Stimulated activated CD4-positive, alpha-beta T cell treated with anti-CD3 and anti-CD28 coated beads, Interleukin-2, amount 100 ng/mL, for 24 hours (primary cell): ENCODE measurements at places on chromosomes 6 and 20.

- DNase-seq, result no peak
Measured at GRCh38 chr20:63967330-63968135, 2.2 kb downstream of the ZNF512B start.

DNA sequence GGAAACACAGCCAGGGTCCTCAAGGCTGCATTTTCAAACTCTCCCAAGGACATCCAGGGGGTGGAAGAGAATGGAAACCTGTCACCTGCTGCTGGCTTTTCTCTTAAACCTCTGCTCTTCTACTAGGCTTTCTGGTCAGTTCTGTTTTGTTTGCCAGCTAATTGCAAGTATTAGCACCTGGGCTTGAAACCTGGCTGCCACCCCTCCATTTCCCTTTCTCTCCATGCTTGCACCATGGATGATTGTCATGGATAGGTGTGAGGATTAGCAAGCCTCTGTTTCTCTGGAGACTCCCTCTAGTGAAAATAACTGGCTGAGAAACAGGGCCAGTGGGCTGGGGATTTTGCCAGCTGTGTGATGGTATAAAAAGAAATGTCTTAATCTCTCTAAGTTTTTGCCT lies 33.0 kb upstream of the GPR6 start:
- DNase-seq, result no peak

GRCh38 chr6:156337801-156338200 lies 439.4 kb upstream of the ARID1B start:
- no peak for DNase-seq

DNA sequence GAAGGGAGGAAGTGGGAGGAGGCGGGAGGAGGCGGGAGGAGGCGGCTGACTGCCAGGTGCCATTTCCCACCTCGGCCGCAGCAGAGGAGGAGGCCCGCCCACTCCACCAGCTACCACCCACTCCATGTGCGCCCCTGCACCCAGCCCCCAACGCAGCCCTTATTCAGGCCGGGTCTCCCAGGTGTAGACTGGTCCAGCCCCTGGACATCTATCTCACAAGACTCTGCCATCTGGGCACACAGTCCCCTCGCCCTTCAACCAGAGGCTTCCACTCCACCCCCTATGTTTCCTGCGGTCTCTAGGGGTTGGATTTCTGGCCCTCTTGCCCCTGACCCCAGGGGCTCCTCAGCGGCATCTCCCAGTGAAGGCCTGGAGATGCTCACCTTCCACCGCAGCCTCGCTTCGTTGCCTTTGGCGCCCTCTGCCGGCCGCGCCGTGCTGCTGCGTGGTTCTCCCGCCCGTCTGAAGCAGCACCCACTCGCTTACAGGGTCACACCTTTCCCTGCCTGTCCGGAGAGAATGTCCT lies 32.6 kb upstream of the FAM83D start:
- peak; percentile 85 for DNase-seq

DNA sequence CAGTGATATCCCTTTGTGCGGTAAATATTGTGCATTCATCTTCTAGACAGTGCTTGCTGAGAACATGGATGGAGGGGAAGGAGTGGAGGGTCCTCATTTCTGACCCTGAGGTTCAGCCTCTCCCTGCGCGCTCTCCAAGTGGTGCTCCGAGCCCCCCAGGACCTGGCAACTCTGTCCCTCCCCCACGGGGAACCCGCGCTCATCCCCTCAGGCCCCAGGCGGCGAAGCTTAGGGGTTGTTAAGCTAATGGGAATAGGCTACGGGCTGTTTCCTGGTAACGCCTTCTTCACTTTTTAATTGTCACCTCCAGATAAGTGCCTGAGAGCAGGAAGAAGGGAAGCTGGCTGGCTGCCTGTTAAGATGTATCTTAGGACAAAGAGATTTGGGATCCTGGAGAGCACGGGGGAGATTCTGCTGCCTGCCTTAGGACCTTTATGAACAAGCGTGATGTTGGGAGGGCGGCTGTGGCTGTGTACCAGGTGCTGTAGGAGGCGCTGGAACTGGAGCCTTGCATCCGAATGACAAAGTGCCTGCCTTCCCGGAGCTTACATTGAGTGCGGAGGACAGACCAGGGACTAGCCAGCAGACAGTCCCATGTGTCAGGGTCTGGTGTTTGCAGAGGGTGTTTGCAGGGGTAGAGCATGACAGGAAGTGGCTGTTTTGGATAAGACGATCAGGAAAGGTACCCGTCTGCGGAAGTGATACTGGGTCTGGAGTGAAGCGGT lies 11.7 kb downstream of the TSHZ2 start:
- no peak for DNase-seq

GRCh38 chr6:70210462-70210861 lies 92.4 kb downstream of the COL9A1 start:
- DNase-seq, result no peak

- peak; percentile 69 for DNase-seq
Measured at GRCh38 chr6:34143884-34144580, 1.9 kb downstream of the GRM4 start.

- DNase-seq, result no peak
Measured at GRCh38 chr20:1536893-1537730, 20.4 kb downstream of the SIRPD start.

DNA sequence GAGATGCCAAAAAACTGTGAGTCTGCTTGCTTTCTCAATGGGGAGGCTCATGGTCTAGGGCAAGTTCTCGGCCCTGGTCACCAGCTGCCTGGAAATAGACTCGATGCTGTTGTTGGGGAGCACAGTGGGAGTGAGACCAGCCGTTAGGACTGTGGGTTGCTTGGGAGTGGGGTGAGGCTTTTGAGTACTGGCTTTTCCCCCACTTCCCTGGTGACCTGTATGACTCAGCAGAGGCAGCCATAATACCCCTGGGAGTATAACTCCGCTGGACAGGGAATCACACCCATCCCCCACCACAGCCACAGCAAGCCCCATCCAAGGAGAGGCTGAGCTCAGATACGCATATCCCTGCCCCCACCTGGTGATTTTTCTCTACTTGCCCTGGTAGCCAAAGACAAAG lies 48.9 kb upstream of the OGFRL1 start:
- no peak for DNase-seq

DNA sequence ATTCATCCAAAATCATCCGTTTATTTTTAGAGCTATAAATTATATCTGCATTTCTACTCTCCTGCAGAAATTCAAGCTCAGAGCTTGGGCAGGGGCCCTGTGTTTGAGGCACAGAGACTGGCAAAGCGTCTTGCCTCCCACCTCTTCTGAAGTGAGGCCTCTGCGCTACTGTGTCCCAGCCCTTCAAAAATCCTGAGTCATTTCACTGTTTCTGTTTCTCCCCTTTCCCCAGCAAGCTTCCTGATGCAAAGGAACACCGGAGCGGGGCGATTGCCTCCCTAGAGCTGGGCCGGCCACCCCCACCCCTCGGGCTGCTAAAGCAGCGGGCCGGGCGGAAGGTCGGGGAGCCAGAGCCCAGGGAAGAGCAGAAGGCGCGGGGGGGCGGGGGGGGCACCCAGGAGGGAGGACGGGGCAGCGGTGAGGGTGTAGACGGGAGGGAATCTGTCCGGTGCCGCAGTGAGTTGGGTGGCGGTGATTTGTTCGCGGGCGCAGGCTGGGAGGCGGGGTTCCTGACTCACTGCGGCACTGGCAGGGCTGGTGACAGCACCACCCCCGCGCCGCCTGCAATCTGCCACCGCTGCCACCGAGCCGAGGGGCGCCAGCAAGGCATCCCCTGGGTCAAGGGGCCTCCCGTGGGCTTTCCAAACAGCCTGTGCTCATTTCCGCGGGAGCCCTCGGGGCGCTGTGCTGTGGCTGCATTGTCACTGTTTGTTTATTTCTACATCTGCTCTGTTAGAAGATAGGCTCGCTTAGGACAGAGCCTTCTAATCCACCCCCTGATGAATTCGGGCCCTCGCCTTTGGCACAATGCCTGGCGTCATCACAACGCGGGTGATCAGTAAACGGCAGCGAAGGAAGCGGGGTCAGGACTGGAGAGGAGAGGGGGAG lies 46.5 kb upstream of the SNAP25 start:
- DNase-seq, result peak; percentile 18

DNA sequence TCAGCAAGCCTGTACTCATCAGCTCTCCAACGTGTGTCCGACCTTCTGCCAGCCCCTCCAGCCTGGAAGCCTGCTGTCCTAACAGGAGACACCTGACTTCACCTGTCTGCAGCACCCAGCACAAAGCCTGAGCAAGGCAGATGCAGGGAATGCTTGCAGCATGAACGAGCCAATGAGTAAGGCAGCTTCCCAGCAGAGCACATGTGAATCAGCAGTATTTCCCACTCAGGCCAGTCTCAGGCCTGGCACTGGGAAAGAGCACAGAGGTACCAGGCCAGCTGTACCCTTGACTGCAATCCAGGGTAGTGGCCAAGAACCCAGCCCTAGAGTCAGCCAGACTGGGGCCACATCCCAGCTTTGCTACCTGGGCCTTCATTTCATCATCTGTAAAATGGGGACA lies 120.8 kb downstream of the MAFB start:
- no peak for DNase-seq

DNA sequence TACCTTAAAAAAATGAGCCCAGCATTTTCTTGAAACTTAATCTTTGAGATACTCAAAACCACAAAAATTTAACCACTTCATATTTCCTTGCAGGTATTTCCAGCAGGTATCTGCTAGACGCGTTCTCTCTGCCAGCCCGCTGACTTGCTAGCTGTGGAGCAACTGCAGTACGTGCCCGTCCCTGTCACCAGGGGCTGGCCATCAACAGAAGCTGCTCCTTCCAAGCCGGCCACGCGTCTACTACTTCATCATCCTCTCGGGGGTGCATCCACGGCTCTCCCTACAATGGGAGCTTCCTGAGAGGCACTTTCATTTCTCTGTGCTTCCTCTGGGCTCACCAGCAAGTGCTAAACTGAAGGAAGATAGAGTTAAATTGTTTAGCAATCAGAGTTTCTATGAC lies 132.4 kb downstream of the DTNBP1 start:
- no peak for DNase-seq
